Left colon (tissue), 2 donors: ENCODE measurements at places on chromosomes 2 and 18.

GRCh38 chr18:471716-472115, 28.8 kb downstream of the COLEC12 start:
- no peak for DNase-seq

DNA sequence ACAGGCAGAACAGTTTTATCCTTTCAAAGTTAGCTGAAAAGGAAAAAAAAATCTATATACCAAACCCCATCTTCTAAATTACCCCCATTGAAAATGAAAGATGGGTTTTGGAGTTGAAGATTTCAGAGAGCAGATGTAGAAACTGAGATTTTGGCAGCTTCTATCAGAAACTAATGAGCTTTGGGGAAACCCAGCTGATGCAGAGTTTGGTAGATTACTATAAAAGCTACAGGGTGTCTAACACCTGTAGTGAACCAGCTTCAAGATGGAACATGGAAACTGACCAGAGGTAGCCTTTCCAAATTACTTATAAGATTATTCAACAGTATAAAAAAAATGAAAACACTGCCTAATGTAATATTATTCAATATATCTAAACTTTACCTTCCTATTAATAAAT, 583.1 kb downstream of the XIRP2 start:
- no peak for DNase-seq

GRCh38 chr18:69558052-69558451, 157.4 kb downstream of the DOK6 start:
- no peak for DNase-seq

DNA sequence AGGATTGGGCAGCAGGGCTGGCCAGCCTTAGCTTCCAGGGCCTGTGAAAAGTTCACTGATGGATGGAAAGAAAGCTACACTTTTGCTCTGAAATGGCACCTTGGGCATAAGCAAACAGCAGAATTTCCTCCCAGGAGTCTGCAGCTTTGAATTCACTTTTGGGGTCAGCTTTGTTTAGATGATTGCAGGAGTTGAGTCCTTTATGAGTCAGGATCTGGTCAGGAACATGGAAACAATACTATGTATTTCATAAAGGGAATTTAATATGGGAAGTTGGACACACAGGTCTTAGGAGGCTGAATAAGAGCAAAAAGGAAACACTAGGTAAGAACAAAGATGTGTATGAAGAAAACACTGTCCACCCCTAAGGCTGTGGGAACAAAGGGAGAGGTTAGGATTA, 345.3 kb downstream of the TSN start:
- no peak for DNase-seq

- DNase-seq, result no peak
These were observed 150.0 kb upstream of the AGAP1 start for GRCh38 chr2:235343869-235344268.

- peak; percentile 70 for DNase-seq
These were observed 27.0 kb downstream of the DNMT3A start for GRCh38 chr2:25314514-25315315.

DNA sequence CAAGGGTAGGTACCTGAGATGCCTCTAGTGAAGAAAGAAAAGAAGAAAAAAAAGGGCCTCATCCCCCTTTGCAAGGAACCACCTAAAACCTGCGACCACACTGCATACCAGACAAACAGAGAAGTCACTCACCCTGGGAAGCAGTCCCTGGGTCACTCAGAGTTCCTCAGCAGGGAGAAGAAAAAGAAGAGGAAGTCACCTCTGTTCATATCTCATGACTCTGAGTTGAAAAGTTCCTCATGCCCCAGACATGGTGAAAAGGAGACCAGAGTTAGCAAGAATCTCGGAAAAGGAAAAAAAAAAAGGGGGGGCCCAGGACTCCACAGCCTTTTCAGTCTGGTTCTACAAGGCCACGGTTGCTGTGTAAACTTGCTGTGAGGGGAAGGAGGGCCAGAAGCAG, 478.4 kb upstream of the NRXN1 start:
- no peak for DNase-seq

DNA sequence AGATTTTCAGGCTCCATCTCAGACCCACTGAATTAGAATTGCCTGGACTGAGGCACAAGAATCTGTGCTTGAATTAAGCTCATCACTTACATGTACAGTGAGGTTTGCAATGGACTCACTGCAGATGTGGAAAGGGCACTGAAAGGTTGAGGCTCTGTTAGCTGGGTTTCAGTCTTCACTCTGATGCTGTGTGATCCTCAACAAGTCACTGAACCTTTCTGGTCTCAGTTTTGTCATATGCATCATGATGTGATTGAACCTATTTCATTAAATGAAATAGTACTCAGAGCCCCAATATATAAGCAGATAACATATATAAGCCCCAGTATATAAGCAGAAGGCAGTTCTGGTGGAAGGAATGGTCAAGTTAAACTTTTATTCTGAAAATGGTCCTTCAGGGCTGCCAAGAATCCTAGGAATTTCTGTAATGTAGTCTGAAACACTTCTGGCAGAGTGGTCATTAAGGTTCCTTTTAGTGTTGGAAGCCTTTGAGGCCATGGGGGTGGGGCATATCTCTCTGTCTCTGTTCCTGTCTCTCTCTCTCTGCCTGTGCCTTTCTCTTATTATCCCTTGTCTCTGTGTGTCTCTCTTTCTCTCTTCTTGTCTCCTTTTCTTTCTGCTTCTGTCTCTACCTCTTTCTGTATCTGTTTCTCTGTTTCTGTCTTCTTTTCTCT, 110.4 kb downstream of the ADCYAP1 start:
- DNase-seq, result no peak

DNA sequence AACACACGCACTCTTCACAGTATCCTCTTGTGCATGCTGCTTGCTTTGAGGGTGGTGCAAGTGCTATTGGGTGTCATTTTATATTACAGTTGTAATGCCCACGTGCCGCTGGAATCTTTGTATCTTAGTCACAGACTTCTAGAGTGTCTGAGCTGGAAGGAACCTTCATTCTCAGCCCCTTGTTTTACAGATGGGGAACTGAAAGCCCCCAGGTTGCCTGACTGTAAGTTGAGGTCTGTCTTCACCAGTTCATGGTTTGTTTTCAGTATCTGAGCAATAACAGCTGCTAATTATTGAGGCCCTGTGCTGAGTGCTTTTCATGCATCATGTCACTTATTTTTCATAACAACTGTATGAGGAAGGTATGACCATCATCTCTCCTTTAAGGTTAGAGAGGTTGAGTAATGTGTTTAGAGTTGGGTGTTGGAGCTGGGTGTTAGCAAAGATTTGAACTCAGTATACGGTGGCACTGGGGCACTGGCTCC, 77.0 kb downstream of the PRKCE start:
- no peak for DNase-seq

- DNase-seq, result no peak
These were observed 6.6 kb downstream of the NTSR2 start for GRCh38 chr2:11663427-11663826.
